Right atrium auricular region (tissue), 2 donors: ENCODE measurements at places on chromosomes 6 and 20.

DNA sequence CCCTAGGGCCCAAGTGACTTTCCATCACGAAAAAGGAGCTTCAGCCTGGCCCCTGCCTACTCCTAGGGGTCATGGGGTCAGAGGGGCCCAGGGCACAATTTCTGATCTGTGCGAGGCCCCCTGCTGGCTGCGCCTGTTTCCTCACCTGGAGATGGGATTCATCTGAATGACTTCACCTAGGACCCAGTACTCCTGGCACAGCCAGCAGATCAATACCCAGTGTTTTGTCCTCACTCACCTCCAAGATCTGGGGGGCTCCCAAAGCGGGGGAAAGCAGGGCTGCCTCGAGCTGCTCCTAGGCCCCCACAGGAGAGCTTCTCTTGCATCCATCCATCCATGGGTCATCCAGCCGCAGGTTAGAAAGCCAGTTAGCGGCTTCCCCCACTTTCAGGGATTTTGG is 33.8 kb downstream of the CD40 start:
- DNase-seq = no peak

DNA sequence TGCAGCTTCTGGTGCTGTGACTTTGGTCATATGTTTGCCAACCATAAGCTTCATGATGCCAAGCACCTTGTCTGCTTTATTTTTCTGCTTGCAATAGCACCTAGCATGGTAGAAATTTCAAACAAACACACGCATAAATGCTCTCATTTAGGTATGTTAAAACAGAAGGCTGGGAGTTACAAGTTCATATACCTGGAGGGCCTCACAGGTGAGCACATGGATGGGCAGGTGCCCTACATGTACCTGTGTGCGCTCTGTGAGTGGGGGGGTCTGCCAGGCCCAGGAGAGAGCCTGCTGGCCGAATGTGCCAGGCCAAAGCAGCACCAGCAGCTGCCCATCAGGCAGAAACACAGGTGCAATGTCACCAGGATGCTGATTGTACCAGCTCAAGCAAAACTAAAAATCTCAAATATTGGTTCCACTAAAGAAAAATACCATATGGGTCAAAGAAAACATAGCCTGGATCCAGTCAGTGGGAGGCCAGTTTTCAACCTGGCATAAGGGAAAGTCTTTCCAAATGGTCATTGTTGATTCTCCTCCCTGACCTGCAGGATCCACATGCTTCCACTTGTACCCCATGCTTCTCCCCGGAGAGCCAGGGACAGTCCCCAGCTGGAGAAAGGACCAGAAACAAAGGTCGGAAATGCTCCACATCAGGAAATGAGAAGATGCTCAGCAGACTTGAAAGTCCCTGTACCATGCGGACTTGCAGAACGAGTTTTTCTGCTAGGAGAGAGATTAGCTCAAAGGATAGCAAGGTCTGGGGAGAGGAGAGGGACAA is 7.2 kb upstream of the PFDN4 start:
- DNase-seq = no peak

GRCh38 chr6:152375197-152375596 is 262.0 kb downstream of the SYNE1 start:
- no peak for DNase-seq

DNA sequence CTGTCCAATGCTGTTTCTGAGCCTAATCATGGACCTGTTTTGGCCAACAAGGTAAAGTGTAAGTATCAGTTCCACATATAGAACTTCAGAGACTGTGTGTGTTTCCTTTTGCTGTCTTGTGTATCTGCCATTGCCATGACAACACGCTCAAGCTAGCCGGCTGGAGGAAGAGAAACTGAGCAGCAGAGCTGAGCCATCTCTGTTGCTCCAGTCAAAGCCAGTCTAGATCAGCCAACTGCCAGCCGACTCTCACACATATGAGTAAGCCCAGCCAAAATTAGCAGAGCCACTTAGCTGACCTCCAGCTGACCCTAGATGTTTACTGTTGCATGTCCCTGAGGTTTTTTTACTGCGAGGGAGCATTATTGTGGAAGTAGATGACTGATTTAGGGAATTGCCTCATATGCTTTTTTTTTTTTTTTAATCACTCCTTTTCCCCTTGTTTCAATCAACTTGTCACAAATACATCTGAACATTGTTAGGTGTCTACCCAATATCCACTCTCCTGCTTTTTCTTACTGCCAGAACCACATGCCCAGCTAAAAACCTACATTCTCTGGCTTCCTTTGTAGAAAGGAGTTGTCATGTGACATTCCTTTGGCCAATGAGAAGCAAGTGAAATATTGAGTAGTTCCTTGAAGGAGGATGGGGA is 304.3 kb upstream of the SUPT3H start:
- DNase-seq = no peak

GRCh38 chr6:115514656-115515055 is 546.0 kb downstream of the FRK start:
- DNase-seq = no peak

DNA sequence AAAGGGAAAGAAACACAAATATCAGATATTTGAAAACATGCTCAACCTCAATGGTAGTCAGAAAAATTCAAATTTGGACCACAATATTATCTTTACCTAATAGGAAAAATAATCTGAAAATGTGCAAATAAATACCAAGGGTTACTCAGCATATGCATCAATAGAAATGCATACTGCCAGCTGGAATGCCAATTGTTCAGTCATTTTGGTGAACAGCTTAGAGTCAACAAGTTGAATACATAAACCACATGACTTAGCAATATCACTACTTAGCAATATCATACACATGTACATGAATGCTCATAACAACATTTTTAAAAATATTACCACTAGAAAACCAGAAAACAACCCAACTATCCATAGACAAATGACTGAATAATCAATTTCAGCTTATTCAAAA is 212.7 kb downstream of the PTPRK start:
- DNase-seq = no peak

DNA sequence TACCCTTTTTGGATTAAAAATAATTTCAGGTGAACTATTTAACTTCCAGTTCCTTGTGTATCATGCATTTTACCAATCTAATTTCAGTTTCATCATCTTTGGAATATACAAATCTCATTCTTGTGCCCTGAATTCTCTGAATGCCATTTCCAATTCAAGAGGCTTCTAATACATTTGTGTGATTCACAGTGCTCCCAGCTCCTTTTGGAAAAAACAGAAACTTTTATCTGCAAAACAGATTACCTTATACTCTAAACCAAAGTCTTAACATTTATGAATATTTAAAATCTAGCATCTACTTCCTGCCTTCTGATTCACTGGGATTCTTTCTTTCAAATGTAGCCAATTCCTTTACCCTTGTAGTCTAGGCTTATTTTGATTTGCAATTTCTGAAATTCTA is 11.1 kb upstream of the PEX7 start:
- DNase-seq = no peak

DNA sequence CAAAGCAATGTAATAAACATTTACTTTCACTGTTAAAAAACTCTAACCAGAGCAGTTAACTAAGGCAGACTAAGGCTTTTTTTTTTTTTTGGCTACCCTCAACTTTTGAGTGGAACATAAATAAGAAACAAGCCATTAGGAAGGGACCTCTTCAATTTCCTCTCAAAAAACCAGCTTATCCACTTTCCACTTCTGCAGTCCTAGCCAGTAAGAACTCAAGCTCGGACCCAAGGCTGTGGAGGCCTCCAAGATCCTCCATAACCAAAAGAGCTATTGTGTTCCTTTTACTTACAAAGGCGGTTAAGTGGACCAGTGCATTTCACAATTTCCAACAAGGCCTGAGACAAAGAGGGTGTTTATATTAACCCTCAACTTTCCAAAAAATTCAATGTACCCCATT is 5.3 kb downstream of the KCNK5 start:
- no peak for DNase-seq

- no peak for DNase-seq
Observed at GRCh38 chr6:129481706-129482105, 228.3 kb downstream of the ARHGAP18 start.

DNA sequence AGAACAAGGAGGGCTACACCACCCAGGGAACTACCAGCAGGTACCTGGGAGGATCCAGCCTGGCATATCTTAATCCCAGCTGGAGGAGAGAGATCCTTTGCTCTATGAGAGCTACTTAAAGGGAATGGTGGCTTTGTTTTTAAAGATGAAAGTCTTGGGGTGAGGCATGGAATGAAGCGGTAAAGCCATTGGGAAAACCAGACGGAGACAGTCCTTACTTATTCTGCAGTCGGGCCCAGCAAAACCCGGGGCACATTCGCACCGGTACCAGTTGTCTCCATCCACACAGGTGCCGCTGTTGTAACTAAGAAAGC is 30.3 kb downstream of the JAG1 start:
- no peak for DNase-seq
